Breast epithelium (tissue), 4 donors: ENCODE measurements at places on chromosomes 6 and 20.

DNA sequence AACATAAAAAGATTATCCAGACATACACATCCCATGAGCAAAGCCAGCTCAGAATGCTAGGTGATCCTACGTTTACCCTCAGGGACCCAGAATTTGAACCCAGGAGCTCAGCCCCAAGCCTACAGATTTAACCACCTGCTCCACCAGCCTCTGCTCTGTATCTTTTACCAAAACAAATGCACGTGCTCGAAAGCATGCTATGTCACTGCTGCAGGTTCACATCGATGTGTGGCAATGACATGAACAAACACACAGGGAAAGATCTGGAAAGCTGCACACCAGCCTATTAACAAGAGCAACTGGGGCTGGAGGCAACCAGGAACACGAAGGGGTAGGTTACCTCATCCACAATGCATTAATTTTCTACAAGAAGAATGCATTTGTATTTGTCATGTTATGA, 32.1 kb downstream of the PREX1 start:
- no peak for DNase-seq

DNA sequence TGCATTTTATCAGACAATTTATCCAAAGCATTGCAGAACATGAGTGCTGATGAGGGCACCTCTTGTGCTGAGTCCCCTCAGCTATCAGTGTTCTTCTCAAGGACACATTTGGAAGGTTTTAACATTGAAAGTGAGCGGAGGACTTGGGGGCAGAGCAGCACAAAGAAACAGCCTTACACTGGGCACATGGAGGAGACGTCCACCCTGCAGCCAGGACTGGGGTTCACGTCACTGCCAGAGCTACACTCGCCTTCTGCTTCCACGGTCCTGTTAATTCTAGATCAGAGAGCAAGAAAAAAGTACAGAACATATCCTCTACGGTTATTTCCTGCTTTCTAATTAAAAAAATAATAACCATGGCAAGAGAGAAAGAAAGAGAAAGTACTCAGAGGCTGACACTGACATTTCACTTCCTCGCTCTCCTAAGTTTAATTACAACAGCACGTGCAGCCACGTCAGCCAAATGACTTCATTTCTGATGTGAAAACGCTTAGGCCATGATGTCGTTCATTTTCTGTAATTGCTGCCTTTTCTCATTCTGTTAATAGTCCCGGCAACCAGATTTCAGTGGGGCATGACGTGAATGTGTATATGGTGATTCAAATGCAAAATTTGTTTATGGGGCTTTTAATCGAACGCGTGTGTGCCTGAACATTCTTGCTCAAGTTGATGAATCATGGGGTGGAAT, 5.1 kb downstream of the PRND start:
- no peak for DNase-seq

GRCh38 chr20:1391640-1392442, 1.0 kb downstream of the FKBP1A start:
- no peak for DNase-seq

DNA sequence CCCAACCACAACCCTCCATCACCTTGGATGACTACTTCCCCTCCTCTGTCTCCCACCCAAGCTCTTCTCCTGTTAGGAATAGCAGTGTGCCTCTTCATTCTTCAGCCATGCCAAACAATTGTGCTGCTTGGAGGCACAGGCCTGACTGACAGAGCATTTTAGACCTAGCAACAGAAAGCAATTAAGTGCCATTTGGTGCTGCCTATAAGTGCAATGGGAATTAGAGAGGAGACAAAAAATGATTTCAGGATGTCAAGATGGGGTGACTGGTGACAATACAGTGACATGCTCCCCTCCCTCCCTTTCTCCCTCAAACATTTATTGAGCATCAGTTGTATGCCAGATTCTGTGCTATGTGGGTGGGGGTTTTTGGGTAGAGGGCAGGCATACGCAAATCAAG, 322.6 kb upstream of the MOCS1 start:
- no peak for DNase-seq

GRCh38 chr6:75287424-75287823, 2.8 kb upstream of the TMEM30A start:
- no peak for DNase-seq

DNA sequence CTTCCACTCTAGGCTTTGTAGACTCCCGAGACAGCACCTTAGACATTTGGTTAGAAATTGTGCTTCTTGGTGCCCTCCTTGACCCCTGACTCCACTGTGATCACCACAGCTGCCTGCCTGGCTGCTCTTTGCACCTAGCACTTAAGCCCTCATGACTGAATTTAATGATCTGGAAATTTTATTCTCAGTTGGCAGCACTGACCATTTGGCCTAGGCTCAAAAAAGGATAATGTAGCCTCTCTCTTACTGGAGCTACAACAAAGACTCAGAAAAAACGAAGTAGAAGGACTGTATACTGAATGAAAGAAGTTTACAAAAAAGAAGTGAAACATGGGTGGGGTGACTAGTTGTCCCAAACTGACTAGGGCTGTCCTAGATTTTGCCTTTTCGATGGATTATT, 11.3 kb upstream of the ABRACL start:
- no peak for DNase-seq

GRCh38 chr6:56852260-56853010, 102.5 kb upstream of the BEND6 start:
- DNase-seq, result no peak

DNA sequence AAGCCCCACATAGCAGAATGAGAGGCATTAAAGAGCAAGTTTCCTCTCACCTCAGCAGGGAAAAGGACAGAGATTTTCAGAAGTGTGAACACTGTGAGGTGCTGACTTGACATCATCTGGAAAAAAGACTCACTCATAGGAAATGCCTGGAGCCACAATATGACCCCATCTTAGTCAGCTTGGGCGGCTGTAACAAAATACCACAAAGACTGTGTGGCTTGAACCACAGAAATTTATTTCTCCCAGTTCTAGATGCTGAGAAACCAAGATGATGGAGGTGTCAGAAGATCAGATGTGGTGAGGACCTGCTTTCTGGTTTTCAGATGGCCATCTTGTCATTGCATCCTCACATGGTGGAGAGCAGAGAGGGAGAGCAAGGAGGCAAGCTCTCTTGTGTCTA, 253.1 kb downstream of the ADGB start:
- DNase-seq, result no peak

GRCh38 chr20:58909585-58909984, 57.1 kb downstream of the GNAS start:
- DNase-seq, result no peak

DNA sequence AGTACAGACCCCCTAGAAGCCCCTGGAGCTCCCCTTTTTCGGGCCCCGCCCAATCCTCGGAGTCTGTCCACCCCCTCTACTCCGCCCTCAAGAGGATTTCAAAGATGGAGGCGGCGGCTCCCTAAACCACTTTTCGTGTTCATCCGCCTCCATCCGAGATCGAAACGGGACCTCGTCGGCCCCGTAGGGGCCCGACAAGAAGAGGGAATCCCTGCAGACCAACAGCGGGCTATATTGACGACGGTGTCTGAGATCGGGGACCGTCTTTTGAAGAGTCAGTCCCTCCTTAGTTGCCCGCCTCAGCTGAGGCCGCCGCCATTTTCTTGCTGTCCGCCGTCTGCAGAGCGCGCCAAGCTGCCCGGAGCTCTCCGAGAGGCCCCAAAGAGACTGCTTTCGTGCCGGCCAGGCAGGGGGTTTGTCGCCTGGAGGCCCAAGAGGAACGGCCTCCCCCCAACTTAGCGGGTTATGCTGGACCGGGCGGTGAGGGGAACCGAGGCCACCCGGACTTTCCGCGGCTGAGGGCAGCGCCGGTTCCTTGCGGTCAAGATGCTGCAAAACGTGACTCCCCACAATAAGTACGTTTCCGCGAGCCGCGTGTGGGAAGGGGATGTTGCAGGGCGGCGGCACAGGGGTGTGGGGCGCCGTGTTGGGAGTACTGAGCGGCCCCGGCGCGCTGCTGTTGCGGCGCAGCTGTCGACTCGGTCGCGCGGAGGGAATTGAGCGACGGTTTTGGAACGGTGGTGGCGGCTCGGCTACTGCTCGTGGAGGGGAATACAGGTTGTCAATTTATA, 4.2 kb downstream of the BRD2 start:
- no peak for DNase-seq

DNA sequence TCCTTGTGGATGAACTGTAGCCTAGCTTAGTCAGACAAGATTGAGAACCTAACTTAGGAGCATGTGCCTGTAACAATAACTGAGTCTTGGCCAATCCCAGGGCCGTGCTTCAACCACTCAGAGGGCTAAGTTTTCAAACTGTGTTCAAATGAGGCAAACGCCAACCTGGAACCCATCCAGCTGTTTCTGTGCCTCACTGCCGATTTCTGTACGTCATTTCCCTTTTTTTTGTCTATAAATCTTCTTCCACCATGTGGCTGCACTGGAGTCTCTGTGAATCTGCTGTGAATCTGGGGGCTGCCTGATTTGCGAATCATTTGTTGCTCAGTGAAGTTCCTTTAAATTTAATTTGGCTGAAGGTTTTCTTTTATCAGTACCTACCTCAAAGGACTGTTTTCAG, 115.0 kb upstream of the CHD6 start:
- DNase-seq, result no peak

DNA sequence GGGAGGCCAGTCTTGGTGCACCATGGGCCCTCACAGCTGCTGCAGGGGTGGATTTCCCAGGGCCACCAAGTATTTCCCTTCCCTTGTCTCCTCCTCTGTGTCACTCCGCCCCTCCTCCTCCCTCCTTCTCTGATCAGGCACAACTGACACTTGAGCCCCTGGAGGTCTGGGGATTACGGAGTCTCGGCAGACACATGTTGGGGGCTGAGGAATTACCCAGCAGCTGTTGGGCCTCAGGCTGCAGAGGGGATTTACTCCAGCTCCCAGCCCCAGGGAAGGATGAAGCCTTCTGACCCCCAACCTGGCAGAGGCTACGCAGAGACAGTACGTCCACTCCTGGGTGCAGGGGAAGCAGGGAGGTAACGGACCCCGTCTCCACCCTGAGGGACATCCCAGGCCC, 420.5 kb upstream of the SULF2 start:
- no peak for DNase-seq

DNA sequence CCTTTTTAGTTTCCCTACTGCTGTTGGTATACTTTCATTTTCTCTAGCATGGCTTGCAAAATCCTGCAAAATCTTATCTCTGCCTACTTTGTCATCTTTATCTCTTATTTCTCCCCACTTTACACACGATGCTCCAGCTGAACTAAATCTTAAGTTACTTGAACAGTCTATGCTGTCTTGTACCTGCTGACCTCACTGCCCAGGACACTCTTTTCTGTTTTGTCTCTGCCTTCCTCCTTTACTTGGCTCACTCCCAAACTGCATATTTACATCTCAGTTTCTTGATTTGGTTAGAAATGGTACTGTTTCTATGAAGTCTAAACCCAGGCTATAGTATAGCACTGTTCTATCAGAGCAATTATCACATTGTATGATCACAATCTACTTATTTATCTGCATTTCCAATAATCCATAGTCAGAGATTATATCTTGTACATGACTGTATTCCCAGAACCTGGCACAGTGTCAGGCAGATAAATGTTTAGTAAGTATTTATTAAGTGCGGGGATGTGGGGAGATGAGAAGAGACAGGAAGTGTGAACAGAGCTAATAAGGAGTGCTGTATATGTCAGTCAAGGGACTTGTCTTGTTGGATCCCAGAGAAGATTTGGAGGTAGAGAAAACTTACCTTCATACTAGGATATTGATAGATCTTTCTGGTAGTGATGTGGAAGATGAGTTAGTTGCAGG, 57.6 kb downstream of the ADGRG6 start:
- DNase-seq, result no peak

DNA sequence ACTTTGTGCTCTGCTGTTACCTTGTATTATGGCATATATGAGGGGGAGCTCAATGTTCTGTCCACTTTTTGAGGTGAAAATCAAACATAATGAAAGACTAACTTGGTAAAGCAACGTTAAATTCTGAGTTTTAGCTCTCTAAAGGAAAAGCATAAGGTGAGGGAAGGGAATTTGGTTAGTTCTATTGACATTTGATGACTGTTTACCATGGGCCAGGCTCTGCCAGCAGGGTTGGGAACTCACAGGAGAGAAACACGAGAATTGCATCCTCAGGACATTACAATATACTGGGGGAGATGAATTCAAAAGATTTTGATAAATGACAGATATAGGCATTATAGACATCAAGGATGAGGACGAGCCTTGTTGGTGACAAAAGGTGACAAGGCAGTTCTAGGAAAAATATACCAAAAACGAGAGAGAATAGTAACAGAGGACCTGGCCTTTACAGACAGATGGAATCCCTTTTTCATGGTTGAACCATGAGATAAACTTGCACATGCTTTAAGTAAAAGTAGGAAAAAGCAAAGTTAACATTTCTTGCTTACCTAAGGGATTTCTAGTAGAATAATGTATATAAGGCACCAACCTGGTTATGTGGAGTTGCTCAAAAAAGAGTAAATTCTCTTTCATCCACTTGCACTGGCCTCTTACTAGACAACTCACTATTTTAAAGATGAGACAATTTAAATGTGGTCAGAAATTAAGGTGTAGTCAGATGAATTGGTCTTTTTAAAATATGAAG, 191.4 kb downstream of the NKAIN2 start:
- no peak for DNase-seq

DNA sequence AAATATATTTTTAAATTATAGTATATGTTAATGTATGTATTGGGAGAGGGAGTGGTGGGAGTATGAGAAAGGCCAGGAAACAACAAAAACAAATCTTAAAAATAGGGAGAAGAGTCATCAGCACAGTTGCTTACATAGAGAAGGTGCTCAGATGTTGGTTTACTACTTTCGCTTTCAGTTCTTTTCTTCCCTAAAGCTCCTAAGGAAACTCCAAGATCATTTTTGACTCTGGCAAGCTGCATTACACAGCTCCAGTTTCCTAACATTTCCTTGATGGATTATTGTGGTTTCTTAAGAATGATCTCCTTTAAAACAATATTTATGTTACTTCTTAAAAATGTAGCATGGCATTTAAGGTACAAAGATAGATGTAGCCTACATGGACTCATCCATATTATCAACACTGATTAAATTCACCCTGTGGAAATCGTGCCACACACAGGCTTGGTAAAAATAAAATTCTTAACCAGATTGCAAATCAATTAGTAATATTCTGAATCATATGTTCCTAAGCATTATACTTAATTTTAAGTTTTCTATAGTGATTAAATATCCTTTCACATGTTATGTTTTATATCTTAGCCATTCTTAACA, 118.0 kb upstream of the MAN1A1 start:
- DNase-seq, result no peak

DNA sequence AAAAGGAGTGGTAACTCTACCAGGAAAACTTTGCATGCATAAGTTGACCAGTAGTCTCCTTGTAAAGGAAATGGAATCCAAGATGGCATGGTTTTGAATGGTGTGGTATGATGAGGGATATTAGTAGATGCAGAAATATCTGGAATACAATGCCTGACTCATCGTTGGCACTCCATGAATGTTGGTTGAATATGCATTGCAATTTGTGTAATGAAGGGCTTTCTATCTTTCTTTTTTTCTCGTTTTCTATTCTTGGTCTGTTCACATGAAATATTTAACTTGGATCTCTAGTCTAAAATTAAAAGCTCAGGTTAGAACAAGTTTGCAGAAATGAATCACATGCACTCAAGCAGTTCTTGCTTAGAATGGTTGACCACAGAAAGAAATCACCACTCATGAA, 277.3 kb upstream of the PRND start:
- DNase-seq, result no peak

GRCh38 chr6:170134471-170135440, 156.1 kb downstream of the DLL1 start:
- peak; percentile 38 for DNase-seq
